ENCODE measurements at places on chromosomes 12 and 14.

- DNase-seq = no peak
Observed at GRCh38 chr12:4177262-4177661, 96.3 kb upstream of the CCND2 start.

- DNase-seq = no peak
Observed at GRCh38 chr14:98176892-98177291, 1095.1 kb downstream of the BCL11B start.

DNA sequence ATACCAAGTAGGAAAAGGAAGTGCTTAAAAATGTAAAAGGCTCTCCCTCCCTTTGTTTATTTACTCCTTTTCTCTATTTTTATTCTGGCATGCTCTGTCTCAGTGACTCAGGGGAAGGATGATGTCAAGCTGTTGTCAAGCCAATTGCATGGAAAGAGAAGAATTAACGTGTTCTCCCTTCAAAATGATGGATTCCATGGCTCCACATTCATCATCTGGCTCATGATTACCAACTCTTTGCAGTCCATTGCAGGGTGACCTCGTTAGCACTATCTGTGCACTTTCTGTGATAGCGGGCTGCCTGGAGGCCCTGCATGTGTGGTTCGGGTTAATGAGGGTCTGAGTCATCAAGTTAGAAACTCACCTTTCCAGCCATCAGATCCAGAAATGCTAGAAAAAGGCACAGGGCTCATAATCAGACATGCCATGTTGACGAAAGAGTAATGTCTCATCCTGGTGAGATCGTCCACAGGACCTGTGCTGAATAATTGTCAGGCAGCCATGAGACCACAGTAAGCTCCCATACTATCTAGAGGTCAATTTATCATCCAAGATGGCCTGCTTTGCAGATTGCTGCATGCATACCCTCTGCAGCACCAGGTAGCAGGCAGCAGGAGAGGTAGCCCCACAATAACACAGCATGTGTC is 79.2 kb upstream of the BTG1 start:
- no peak for DNase-seq

GRCh38 chr12:102629262-102629888 is 149.0 kb upstream of the IGF1 start:
- DNase-seq = no peak

GRCh38 chr12:107984973-107985372 is 144.1 kb upstream of the WSCD2 start:
- DNase-seq = no peak

DNA sequence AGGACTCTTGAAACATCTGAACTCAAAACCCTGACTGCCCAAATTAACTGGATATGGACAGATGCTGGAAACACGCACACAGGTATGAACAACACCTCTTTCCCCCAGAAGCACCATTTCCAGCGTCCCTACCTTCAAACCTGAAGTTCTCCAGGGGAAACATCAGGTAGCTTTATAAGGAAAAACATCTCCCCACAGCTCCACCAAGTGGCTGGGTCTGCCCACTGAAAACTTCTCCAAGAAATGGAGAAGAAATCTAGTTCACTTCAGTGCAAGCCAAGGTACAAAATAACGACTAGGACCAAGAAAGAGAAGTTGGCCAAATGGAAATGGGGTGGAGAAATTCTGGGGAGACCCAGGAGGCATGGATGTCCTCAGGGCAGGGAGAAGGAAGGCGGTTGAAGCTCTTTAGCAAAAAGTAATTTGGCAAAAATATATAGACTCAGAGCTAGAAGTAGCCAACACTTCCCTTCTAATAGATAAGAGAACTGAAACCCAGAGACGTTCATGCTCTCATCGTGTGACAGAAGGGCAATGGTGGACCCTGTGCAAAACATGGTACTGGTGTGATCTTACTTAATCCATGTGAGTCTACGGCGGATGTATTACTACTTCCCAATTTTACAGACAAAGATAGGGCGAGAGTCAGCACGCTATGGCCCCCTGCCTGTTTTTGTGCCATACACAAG is 10.5 kb upstream of the NUAK1 start:
- no peak for DNase-seq

DNA sequence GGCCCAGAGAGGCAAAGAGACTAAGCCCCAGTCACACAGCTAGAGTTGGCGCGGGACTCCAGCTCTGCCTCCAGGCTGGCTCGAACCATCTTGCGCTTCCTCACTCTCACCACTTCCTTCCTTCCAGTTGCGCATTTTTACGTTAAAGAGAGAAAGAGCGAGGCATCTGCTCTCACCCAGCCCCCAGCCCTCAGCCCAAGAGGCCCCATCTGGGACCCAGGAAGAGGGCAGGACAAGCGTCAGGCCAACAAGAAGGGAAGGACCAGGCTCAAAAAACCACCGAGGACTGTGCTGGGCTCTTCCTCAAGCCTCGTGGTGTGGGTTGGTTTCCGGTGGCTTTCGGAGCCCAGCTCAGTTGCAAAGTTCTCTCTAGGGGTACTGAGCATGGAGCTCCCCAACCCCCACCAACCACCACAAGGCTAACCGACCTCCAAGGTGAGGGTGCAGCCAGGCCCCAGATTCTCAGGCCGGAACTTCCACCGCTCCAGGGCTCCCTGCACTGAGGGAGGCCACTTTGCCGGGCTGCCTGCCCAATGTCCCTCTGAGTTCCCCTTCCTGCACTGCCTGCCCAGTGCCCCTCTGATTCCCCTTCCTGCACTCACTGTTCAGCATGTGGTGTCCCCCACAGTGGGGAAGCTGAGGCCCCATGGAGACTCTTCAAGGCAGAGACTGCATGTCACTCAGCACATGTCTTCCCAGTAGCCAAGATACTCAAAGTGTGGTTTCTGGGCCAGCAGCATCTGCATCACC is 35.9 kb downstream of the TESC start:
- peak; percentile 47 for DNase-seq

DNA sequence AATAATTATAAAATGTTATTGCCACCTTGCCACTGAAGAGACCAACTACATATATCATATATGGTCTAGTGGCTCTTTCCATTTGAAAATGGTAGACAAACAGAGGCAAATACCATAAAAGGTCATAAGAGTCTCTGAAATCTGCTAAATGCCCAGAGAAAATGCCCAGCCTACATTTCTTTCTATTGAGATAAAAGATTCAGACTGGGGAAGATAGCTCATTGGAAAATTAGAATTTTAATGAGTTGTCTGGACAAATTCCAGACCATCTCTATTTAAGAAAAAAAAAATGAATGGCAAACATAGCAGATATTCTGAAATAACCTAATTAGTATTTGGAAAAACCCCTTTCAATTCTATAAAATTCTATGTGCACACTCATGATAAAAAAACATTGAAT is 79.9 kb upstream of the BBS10 start:
- DNase-seq = no peak

- DNase-seq = no peak
Observed at GRCh38 chr14:104876251-104876699, 11.2 kb downstream of the CEP170B start.

- DNase-seq = no peak
Observed at GRCh38 chr12:85509081-85509856, 229.2 kb downstream of the ALX1 start.

- DNase-seq = no peak
Observed at GRCh38 chr14:65131301-65131701, 29.0 kb upstream of the MAX start.

- DNase-seq = no peak
Observed at GRCh38 chr12:66692170-66692569, 13.3 kb upstream of the GRIP1 start.

- no peak for DNase-seq
Observed at GRCh38 chr12:55624056-55624455, 12.6 kb upstream of the OR10P1 start.

DNA sequence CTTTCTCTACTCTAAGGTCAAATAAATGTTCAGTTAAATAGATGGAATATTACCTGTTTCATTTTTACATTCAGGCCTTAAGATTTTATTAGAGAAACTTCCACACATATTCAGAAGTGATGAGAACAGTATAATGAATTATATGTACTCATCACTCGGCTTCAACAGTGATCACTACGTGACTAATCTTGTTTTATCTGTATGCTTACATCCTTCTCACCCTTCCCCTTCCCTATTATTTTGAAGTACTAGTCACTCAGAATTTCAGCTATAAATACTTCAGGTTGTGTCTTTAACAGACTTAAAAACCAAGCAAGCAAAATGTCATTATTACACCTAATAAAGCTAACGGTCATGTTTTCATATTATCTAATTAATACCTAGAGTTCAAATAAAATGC is 34.9 kb downstream of the ETV6 start:
- DNase-seq = no peak

DNA sequence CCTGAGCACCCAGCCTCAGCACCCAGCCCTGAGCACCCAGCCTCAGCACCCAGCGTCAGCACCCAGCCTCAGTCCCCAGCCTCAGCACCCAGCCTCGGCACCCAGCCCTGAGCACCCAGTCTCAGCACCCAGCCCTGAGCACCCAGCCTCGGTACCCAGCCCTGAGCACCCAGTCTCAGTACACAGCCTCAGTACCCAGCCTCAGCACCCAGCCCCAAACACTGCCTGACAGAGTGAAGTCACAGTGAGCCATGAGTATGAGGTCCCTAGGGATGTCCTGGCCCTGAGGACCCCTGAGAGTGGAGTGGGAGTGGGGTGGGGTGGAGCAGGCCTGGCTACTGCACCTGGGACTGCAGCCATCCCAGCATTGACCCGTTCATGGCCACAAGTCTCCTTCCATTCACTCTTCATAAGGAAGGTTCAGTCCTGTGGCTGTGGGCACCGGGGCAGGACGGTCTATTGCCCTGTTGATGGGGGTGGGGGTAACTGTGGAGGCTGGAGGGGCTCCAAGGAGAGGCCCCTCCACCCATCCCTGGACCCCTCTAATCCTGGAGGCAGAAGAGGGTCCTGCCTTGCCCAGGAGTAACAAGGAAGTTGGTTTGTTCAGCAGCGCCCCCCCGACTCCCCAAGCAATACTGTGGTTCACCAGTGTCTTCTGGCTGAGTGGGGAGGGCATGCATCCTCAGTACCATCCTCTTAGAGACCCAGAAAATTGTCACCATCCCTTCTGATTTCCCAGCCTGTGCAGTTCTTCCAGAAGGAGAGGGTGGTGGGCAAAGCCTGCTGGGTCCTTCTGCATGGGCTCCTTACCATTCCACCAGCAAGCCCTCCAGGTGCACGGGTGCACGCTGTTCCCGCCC is 140.5 kb downstream of the ADGRD1 start:
- no peak for DNase-seq

DNA sequence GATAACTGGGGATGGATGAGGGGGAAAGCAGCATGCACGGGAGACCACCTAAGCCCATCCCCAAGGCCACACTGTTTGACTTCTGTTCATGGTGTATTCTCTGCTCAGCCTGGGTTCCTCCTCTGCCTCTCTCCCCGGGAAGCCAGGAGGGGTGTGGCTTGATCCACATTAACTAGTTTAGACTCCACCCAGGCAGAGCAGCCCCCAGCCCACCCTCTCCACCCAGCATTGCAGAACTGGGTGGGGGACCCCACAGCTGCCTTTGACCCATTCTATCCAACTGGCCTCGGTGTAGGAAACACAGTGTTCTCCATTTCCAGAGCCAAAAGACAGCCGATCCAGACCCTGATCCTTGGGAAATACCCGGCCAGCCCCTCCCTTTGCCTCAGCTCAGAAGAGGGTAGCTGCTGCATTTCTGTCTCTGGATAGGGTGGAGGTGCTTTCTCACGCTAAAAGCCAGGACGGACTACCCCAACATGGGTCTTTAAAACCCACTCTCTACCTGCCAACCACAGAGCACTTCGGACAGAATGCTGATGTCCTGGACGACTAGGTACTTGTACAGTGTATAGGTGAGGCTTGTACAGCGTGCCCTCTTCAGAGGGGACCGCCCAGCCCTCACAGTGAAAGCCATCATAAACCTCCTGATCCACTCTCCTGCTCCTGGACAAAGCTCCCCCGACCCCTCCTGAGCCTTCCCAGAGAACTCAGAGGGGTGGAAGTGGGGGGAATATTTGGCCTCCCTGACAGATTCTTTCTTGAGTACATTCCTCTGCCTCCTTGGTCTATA is 9.4 kb downstream of the SPRYD3 start:
- DNase-seq = no peak

DNA sequence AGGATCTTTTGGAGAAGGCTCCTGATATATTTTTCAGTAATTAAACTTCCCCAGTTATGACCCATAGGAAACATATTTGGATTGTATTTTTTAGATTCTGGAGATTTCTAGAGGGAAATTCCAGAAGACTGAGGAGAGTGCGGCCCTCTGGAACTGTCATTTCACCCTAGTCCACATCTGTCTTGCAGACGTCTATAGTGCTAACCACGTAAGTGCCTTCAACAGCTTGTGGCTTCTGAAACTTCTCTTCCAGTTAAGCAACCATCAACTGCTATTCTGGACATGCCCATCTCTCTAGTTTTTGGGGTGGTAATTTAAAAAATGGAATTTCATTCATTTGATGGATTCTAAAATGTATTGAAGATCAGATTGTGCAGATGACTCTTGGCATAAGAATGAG is 1098.8 kb downstream of the TMEM121 start:
- DNase-seq = no peak

DNA sequence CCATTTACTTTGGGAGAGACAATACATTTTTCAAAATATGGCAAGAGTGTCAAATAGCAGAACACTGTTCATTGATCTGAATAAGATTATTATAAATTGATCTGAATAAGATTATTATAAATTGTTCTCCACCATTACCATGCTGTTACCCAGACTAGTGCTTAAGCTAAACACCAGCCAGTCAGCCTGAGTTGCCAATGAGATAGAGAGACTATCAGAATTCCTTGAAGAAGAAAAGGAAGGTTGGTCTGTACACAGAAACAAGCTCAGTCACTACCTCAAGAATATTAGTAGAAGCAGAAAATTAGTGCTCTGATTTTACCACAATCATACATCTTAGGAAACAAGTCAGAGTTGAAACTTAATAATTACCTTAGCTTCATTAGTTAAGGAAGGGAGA is 469.8 kb downstream of the FOXG1 start:
- DNase-seq = no peak
